Activated CD8-positive, alpha-beta memory T cell treated with anti-CD3 and anti-CD28 coated beads for 48 hours (primary cell): ENCODE measurements at places on chromosomes 16 and 17.

GRCh38 chr16:71440669-71441347 lies 1.0 kb downstream of the TLE7 start:
- DNase-seq: no peak

- no peak for DNase-seq
Measured at GRCh38 chr16:30645727-30646126, 5.0 kb upstream of the PRR14 start.

DNA sequence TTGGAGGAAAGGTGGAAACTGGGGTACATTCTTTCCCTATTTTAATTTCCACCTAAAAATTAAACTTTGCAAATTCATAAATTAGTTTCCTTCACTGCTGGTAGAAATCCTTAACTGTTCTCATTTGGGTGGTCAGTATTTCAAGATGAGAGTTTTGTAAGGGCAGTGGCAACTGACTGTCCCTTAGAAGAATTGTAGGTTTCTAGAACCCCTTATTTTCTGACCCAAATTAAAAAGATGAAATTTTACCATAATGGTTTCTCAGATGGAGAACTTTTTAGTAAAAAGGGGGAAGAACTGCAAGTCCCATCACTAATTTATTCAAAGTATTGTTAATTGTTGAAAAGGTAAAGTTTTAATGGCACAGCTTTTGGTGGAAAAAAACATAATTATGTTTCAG lies 5.6 kb downstream of the IGF2BP1 start:
- DNase-seq: no peak

DNA sequence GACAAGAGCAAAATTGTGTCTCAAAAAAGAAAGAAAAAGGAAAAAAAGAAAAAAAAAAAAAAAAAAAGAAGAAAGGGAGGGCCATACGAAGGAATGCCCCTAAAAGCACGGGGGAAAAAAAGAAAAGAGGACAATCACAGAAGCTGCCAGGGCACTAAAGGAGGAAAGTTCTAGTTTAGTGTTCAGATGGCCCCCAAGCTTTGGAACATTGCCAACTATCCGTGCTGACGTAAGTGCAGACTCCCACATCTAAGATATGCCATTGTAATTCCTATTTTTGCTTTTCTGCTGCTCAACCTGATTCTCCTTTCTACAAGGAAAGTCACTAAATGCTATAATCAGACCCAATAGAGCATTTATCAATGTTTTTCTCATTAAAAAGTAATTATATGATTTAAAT lies 842.1 kb downstream of the KCNJ2 start:
- DNase-seq: no peak

GRCh38 chr16:658679-659571 lies 9.0 kb upstream of the RHOT2 start:
- DNase-seq: no peak

DNA sequence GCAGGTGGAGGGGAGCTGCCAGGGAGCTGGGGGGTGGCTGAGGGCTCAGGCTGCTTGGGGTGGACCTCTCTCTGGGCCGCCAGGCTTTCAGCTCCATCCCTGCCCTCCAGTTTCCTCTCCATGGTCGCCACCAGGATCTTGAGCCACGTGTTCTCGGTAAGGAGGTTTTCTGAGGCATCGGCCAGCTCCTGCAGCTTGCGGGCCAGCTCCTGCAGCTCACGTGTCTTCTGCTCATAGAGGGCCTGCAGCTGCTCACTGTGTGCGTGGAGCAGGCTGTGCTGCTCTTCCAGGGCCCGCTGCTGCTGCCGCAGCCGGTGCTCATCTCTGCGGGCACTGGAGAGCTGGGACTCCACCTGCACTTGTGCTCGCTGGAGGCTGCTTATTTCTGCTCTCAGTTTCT lies 11.0 kb downstream of the SNN start:
- DNase-seq: no peak

GRCh38 chr17:6510321-6510977 lies 45.9 kb downstream of the PITPNM3 start:
- DNase-seq: no peak

DNA sequence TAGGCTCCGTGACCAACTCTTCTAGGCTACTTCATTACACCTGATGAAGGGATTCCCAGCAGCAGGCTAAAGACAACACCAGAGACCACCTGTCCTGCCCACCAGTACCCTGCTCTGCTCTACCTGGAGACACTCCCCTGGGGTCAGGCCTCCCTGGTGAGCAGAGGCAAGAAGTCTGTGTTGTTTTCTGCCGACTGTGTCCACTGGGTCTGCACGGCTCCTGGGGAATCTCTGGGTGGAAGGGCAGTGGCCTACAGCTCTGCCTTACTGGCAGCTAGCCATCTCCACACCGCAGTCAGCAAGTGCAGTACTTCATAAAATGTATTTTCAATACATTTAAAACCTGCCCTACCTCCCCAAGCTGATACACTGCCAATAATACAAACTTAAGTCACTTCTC lies 6.8 kb downstream of the RSL1D1 start:
- no peak for DNase-seq

DNA sequence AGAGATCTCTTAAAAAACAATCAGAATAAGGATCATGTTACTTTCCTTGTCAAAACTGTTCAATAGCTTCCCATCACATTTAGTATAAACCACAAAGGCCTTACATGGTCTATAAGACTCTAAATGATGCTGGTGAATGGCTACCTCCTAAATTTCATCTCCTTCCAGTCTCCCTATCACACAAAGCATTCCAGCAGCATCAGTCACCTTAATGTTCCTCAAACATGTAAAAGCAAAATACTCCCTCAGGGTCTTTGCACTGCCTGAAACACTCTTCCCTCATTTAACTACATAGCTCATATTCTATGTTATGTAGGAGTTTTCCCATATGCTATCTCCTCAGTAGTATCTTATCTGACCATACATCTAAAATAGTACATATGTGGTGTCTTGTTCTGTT lies 53.5 kb upstream of the INTS2 start:
- DNase-seq: no peak

- DNase-seq: no peak
Measured at GRCh38 chr17:28612936-28613872, 781 bp downstream of the RSKR start.

- no peak for DNase-seq
Measured at GRCh38 chr17:40432864-40433528, 10.3 kb upstream of the IGFBP4 start.

DNA sequence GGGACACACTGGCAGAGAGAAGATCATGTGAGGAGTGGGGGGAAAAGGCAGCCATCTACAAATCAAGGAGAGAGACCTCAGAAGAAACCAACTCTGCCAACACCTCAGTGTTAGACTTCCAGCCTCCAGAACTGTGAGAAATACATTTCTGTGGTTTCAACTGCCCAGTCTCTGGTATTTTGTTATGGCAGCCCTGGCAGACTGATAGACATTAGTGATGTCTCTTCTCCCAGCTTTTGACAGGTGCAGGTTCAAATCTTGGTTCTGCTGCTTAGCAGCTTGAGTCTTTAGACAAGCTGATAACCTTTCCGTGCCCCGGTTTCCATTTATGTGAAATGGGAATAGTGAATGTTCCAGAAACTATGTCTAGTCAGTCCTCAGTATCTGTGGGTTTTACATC lies 199.5 kb downstream of the SNX29 start:
- DNase-seq: no peak

GRCh38 chr17:5703736-5704135 lies 119.4 kb upstream of the NLRP1 start:
- DNase-seq: no peak
